ENCODE measurements at places on chromosomes 6 and 20.

DNA sequence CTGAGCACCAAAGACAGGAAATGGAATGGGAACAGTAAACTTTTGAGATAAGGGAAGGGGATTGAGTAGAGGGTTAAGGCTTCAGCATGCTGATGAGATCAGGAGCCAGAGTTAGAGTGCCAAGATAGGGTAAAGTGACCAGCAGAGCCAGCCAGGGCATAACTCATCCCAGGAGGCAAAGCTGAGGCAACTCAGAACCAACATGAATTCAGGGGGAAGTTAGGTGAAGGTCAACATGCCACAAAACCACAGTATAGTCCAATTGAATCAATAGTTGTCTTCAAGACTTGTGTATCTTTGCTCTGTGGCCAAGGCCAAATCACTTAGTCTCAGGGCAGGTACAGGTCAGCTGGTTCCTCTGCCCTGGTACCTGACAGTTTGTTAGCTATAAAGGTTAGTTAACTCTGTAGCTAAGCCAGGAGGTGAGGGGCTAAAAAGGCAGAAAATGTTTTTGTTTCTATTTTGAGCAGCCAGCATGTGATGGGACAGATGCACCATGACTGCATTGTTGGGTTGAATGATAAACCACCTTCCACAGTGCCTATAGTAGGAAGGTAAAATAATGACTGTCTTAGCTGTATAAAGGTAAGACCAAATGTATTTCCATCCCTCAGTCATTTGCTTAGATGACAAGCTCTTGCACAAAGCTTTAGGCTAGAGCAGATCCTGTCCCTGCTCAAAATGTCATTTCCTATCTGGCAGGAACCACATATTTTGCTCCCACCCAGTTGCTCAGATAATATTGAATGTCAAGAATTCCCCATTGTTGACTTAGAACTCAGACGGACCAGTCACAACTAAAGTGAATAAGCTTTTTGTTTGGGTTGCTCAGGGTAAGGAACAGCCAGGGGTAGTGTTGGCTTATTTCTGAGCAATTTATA lies 15.8 kb downstream of the RNF8 start:
- no peak overlapping the region for H3K27ac ChIP-seq
- H3K4me1 ChIP-seq = no peaks in the 10 kb centered on the region
- H3K4me3 ChIP-seq = no peak overlapping the region

GRCh38 chr6:85594197-85594930 lies 706 bp upstream of the SNX14 start:
- H3K4me1 ChIP-seq = peaks cover 14% of the 10 kb centered on the region
- no peaks in the 10 kb centered on the region for H3K36me3 ChIP-seq
- no peak for DNase-seq
- H3K4me3 ChIP-seq = peak overlapping the region; percentile 60
- H3K27me3 ChIP-seq = no peaks in the 10 kb centered on the region

DNA sequence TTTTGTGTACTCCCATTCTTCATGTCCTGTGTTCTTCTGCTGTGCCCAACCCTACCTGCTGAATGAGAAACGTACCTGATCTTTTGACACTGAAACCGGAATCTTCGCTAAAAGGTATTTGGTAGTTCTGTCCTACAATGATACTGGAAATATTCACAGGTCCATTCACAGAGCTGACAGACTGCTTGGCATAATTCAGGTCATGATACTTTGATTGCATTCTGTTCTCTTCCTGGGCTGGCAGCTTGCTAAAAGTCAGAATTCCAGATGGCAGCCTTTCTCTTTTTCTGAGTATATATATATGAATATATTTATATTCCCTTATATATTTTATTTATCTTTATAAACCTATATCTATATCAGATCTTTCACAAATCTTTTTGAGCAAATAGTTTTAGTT lies 375.1 kb downstream of the PHF3 start:
- no peaks in the 10 kb centered on the region for H3K36me3 ChIP-seq
- no peak overlapping the region for H3K27ac ChIP-seq
- no peak for DNase-seq
- no peaks in the 10 kb centered on the region for H3K27me3 ChIP-seq

GRCh38 chr6:24905483-24905882 lies 30.3 kb downstream of the RIPOR2 start:
- no peak overlapping the region for H3K4me3 ChIP-seq
- H3K27ac ChIP-seq = no peak overlapping the region
- H3K36me3 ChIP-seq = no peaks in the 10 kb centered on the region
- peaks cover 10% of the 10 kb centered on the region for H3K4me1 ChIP-seq

DNA sequence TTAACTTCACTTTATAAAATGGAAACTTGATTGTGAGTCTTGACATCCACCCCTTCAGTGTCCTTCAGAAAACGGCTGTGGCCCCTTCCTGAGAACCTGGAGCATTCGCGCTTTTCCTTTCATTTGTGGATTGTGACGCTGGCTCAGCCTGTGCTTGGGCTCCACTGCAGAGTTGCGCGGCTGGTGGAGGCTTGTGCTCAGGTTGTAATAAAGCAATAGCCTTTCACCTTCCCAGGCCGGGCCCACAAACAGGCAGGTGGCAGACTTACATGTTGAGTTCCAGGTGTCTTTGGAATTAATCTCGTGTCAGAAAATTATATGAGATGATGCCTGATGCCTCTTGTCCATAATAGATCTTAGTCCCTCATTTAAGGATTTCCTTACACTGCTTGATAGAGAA lies 199.9 kb downstream of the CDH4 start:
- no peaks in the 10 kb centered on the region for H3K36me3 ChIP-seq
- no peak overlapping the region for H3K4me3 ChIP-seq
- no peaks in the 10 kb centered on the region for H3K4me1 ChIP-seq
- H3K27ac ChIP-seq = no peak overlapping the region
- H3K27me3 ChIP-seq = no peaks in the 10 kb centered on the region

DNA sequence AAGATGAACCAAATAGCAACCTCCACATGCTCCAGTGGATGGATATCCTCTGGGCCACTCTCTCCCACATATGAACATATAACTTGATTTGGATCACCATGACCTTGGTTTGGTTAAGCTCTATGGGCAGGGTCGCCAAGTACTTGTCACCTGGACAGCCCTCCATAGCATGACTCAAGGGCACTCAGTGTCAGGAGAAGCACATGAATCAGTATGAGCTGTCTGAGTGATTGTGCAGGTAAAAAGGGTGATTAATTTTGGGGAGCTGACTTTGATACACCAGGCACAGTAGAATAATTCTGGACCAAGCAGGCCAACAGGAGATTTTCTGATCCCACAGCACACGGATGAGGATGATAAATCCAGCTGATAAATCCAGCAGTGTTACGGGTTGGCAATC lies 74.4 kb downstream of the OPRM1 start:
- H3K27me3 ChIP-seq = no peaks in the 10 kb centered on the region
- H3K27ac ChIP-seq = no peak overlapping the region
- DNase-seq = no peak
- H3K4me3 ChIP-seq = no peak overlapping the region

- no peaks in the 10 kb centered on the region for H3K36me3 ChIP-seq
- no peak for DNase-seq
- no peak overlapping the region for H3K27ac ChIP-seq
- no peak overlapping the region for H3K4me3 ChIP-seq
- no peaks in the 10 kb centered on the region for H3K27me3 ChIP-seq
These were observed 36.2 kb upstream of the NANP start for GRCh38 chr20:25659999-25660398.

GRCh38 chr20:32072168-32072750 lies 20.2 kb downstream of the HCK start:
- H3K36me3 ChIP-seq = no peaks in the 10 kb centered on the region
- no peak overlapping the region for H3K4me3 ChIP-seq
- H3K27me3 ChIP-seq = peaks cover 38% of the 10 kb centered on the region
- H3K4me1 ChIP-seq = no peaks in the 10 kb centered on the region
- no peak for DNase-seq
- H3K27ac ChIP-seq = no peak overlapping the region

DNA sequence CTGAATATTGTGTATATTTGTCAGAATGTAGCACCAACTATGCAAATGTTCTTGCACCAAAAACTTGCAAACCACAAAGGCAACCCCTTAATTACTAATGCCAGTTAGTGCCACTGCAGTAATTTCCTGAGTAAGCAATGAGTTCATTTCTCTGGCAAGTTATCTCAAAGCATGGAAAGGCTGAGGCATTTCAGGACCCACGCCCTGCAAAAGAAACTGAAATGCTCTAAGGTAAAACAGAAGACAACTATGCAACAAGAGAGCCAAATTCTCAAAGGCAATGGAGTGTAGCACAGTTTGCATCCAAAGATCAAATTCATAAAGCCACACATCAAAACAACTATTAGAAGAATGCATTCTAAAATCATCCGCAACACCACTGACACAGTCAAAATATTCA lies 994.4 kb downstream of the EYS start:
- H3K4me3 ChIP-seq = no peak overlapping the region
- DNase-seq = no peak
- H3K27ac ChIP-seq = no peak overlapping the region

DNA sequence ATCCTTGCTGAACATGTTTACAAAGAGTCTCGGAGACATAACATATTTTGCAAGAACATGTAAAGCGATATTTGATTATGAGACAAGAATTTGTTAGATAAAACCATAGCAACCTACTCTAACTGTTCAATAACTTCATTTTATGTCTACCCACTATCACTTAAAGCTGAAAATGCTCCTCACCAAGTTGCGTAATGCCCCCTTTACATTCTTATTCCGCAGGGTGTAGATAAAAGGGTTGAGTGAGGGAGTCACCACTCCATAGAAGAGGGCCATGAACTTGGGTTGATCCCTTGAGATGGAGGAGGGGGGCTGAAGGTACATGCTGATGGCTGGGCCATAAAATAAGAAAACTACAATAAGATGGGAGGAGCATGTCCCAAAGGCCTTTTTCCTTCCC lies 29.9 kb downstream of the OR2J3 start:
- H3K27ac ChIP-seq = no peak overlapping the region
- H3K4me1 ChIP-seq = no peaks in the 10 kb centered on the region
- no peaks in the 10 kb centered on the region for H3K27me3 ChIP-seq
- no peak overlapping the region for H3K4me3 ChIP-seq
- DNase-seq = no peak
- no peaks in the 10 kb centered on the region for H3K36me3 ChIP-seq

DNA sequence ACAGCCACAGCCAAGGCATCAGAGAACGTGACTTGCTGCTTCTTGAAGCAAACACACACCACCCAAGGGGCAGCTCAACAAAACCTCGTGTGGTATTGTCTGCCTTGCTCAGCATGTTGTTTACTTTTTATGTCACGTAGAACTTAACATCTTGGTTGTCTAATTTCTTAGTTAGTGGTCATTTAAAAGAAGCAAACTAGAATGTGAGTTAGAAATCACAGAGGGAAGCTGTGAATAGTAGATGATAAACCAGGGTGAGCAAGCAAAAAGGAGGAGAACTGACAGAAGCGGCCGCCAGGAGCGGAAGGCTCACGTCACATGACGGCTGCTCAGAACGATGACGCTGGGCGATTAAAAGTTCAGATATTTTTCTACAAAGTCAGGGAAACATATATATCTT lies 51.5 kb upstream of the KIF25 start:
- no peak for DNase-seq
- no peaks in the 10 kb centered on the region for H3K4me1 ChIP-seq
- no peak overlapping the region for H3K4me3 ChIP-seq
- H3K36me3 ChIP-seq = no peaks in the 10 kb centered on the region
- H3K27me3 ChIP-seq = no peaks in the 10 kb centered on the region

DNA sequence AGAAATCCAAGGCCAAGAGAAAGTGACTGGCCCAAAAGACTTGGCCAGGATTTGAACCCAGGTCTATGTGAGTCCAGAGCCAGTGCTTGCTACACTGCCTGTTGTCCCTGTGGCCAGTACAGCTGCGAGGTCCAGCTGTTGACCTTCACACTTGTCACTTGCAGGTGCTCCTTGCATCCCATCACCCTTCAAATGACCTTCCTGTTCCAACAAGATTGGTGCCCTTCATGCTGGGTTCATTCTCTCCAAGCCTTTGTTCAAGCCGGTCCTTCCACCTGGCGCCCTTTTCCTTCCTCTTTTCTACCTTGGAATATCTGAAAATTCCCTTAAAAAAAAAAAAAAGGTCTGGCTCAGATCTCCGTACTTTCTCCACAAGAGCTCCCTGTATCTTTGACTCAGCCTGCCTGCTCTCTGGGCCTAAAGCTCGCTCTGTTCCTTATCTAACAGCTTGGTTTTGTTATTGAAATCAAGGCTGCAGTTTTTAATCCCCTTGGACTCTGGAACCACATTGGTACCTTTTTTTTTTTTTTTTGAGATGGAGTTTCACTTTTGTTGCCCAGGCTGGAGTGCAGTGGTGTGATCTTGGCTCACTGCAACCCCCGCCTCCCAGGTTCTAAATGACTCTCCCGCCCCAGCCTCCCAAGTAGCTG lies 22.2 kb upstream of the MRPS18A start:
- no peaks in the 10 kb centered on the region for H3K36me3 ChIP-seq
- H3K4me1 ChIP-seq = peaks cover 42% of the 10 kb centered on the region
- no peak overlapping the region for H3K4me3 ChIP-seq
- H3K27me3 ChIP-seq = no peaks in the 10 kb centered on the region
- peak; percentile 46 for DNase-seq

DNA sequence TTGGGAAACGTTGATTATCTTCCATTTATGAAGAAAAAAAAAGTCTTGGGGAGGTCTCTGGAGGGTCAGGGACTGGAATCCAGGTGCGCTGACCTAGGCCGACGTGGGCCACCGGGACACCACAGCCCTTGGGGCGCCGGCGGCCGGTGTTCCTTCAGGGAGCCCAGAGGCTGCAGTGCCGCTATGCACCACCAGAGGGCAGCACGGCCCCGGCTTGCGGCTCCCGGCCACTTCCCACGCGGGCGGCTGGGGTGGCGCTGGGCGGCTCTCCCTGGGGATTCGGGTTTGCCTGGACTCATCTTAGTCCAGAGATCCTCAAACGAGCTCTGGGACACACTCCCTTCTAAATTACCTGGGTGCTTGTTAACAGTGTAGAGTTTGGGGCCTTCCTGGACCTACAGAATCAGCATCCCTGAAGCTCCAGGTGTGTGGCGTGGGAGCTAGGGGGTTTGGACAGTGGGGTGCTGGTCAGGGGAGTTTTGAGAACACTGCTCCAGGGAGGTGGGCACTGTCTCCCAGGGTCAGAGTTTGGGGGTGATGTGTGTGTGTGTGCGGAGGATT lies 23.0 kb upstream of the GTSF1L start:
- no peaks in the 10 kb centered on the region for H3K27me3 ChIP-seq
- H3K4me1 ChIP-seq = no peaks in the 10 kb centered on the region
- peak; percentile 84 for DNase-seq
- H3K36me3 ChIP-seq = no peaks in the 10 kb centered on the region

DNA sequence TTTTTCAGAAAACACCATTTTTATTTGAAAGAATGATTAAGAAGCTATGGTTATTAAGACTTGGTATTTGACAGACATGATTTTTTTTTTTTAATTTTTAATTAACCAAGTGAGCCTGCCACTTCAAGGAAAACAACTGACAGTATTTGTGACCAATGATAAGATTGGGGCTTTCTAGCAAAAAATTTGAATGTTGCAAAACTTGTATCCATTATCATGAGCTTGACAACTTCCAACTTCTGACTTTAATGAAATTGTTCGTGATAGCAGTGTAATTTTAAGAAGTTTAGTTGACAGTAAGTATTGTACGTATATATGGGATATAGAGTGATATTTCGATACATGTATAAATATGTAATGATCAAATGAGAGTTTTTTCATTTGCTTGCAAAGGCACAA lies 21.6 kb upstream of the POM121L2 start:
- H3K27ac ChIP-seq = no peak overlapping the region
- no peaks in the 10 kb centered on the region for H3K36me3 ChIP-seq
- H3K27me3 ChIP-seq = no peaks in the 10 kb centered on the region
- peak overlapping the region; percentile 47 for H3K4me3 ChIP-seq
- DNase-seq = no peak
